ENCODE measurements at places on chromosomes 2 and 18.

GRCh38 chr2:27008678-27009077, 24.1 kb upstream of the TMEM214 start:
- no peak for DNase-seq

GRCh38 chr2:185895828-185896693, 157.5 kb downstream of the FSIP2 start:
- no peak for DNase-seq

DNA sequence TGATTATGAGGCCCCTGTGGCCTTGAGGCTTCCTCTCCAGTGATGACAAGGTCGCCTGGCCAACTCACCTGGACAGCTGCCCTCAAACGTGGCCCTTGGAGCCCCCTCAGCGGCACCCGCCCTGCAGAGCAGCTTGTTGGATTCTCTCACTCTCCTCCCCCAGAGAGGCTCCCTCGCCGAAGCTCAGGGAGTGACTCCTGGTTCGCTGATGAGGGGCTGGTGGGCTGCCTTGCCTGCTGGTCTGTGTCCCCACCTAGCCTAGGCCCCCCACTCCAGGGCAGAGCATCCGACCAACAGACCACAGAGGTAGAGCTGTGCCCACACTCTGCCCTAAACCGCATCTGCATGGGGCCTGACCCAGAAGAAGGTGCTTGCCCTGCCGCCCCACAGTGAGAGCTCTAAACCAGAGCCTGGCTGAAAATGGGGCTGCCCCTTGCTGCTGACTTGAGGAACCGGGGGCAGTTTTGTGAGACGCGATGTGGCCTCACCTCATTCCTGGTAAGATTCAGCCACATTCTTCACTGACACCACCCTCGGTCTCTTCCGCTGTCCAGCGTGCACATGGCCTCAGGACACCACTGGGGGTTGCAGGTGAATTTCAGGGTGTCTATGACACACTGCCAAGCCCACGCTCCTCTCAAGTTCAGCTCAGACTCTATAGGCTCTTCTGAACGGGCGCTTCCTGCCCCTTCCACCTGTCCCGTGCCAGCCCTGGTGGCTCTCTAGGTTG, 131.6 kb downstream of the CABLES1 start:
- DNase-seq: no peak

GRCh38 chr18:61845197-61845596, 47.6 kb downstream of the RNF152 start:
- no peak for DNase-seq

DNA sequence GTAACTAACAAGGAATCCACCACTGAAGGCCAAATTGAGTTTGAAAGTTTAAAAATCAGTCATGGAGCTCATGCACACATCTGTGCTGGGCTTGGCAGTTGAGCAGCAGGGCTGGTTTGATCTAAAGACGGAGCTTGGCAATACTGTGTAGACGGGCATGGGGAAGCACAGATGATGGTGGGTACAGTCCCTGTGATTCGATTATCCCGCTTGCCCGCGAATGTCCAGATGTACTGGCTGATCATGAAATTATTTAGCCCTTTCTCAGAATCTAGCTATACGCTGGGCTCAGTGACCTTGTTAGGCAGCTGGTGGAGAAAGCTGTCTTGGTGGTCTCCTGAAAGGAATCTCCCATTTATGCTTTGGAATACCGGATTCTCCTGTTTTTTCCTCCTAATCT, 74.8 kb upstream of the SOX11 start:
- no peak for DNase-seq

GRCh38 chr18:53937037-53937436, 287.4 kb downstream of the MBD2 start:
- DNase-seq: no peak

All from pancreas (tissue), 10 donors.